Stimulated activated CD8-positive, alpha-beta memory T cell treated with anti-CD3 and anti-CD28 coated beads, Interleukin-15, amount 100 ng/mL, for 4 hours (primary cell): ENCODE measurements at places on chromosomes 5 and 9.

DNA sequence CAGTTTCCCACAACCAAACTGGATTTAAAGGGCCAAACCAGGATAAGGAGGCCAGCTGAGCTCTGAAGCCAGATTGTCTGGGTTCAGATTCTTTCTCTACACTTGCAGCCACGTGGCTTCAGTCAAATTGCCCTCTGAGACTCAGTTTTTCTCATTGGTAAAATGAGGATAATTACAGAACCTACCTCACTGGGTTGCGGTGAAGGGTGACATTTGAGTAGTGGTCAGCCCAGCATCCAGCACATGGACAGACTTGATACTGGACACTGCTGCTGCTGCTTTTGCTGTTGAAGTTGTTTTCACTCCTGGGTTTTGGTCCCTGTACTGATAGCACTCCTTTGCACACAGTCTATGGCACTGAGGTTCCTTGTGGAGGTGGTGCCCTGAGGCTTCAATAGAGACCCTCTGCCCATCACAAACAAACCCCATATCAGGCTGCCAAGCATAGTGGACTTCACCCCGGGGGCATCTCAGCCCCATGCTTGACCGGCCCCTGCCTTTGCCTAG, 25.7 kb upstream of the CDKN2AIPNL start:
- DNase-seq: no peak

DNA sequence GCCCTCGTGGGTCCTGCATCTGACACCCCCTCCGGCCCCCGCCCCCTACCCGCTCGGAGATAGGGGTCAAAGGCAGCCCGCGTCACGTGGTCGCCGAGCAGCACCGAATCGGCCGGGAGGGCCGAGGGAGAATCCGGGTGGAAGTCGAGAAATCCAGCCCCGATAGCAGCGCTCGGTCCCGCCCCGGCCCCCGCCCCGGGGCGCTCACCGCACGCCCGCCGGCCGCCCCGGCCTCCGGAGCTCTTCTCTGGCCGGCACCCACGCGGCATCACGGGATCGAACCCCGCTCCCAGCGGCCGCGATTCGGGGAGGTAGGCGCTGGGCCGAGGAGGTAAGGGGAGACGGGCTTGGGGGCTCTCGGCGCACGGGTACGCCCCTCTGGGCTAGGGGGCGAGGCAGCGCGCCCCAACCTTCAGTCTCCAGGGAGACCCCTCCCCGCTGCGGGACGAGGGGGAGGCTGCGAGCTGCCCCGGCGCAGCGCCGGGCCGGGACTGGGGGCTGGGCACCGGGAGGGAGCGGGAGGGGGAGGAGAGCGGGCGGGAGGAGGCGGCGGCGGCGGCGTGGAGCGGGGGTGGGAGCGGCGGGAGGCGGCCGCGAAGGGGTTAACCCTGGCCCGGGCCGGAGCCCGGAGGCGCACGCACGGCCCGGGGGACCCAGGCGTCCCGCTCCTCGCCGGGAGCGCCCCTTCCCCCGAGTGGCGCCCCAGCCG, 22.1 kb upstream of the NDST1 start:
- DNase-seq: peak; percentile 10

DNA sequence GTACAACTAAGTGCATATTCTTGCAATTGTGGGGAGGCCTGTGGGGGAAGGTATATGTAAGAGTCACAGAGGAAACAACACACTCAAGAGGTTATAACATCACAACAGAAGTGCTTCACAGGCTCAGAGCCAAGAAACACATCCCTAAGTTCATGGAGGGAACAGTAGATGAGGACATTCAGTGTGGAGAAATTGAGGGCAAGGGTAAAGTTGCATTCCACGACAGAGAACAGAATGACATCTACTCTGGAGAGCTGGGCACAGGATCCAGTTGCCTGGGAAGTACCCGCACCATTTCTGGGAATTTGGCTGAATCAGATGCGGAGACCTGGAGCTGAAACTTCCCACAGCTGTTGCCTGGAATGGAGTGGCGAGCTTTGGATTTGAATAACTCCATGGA, 197.2 kb downstream of the NXNL2 start:
- no peak for DNase-seq

- DNase-seq: no peak
These were observed 27.8 kb downstream of the LAMC3 start for GRCh38 chr9:131036529-131037334.

DNA sequence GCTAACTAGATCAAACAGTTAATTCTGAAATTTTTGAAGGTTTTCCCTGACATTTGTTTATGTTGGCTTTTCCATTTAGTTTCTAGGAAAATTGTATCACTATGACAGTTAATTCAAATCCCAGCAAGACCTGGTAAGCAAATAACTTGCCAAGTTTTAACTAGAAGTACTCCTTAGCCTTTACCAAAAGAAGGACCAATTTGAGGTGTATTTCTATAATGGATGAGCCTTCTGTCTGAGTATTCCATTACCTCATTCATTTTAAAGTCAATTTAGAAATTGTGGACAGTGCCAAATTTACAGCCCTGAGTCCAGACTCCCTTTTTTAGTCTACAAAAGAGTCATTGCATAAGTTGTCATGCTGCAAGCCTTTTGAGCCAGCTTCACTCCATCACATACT, 687.6 kb downstream of the CETN3 start:
- no peak for DNase-seq

GRCh38 chr9:86909388-86909787, 37.9 kb downstream of the GAS1 start:
- DNase-seq: no peak

DNA sequence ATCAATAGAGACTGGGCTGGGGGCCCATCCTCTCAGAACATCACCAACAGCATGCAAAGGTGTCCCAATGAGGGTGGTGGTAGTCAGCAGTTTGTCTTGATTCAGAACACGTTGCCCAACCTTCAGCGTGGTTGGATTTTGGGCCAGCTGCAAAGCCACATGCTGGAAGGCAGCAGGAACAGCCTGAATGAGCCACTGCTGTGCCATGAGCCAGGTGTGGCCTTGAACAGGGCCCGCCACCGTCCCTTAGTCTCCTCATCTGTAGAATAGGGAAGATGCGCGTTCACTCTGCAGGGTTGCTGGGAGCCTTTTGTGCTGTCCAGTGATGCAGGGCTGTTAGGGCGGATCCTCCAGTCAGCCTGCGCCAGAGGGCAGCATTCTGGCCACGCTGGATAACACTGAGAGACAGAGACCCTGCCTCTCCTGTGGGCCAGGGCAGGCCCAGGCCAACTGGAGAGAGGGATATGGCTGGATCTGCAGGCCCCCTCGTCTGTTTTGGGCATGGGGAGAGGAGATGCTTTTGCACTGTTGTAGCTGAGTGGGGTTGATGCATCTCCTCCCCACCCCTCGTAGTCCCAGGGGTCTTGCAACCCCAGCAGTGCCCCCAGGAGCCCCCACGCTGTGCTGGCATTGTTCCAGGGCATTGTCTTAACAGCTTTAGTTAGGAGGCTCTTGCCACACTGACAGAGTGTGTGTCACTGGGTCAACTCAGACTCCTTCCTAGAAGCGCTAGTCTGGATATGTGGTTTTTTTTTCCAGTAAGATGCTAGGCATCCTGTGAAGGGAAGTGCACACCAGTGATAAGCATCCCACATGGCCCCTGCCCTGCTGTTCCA, 42.1 kb downstream of the SLC46A2 start:
- DNase-seq: no peak
